ENCODE measurements at places on chromosomes 6 and 20.

DNA sequence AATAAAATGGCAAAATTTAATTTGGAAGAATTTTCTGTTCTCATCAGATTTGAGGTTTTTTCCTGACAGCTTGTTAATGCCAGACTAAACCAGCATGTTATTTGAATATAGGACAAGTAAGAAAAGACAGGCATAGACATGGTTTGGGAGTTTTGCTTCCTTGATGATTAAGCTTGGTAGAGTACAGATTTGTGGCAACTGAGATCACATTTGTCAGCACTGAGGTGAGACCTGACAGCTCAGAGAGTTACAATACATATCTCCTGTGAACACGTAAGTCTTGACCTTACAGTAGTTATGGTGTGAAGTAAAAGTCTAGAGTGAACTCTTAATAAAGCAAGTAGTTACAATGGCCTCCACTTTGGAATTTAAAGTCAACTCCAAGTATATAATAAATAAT, 34.5 kb downstream of the CENPW start:
- DNase-seq = no peak

- peak; percentile 81 for DNase-seq
These were observed 409 bp upstream of the ATXN1 start for GRCh38 chr6:16761471-16762267.

DNA sequence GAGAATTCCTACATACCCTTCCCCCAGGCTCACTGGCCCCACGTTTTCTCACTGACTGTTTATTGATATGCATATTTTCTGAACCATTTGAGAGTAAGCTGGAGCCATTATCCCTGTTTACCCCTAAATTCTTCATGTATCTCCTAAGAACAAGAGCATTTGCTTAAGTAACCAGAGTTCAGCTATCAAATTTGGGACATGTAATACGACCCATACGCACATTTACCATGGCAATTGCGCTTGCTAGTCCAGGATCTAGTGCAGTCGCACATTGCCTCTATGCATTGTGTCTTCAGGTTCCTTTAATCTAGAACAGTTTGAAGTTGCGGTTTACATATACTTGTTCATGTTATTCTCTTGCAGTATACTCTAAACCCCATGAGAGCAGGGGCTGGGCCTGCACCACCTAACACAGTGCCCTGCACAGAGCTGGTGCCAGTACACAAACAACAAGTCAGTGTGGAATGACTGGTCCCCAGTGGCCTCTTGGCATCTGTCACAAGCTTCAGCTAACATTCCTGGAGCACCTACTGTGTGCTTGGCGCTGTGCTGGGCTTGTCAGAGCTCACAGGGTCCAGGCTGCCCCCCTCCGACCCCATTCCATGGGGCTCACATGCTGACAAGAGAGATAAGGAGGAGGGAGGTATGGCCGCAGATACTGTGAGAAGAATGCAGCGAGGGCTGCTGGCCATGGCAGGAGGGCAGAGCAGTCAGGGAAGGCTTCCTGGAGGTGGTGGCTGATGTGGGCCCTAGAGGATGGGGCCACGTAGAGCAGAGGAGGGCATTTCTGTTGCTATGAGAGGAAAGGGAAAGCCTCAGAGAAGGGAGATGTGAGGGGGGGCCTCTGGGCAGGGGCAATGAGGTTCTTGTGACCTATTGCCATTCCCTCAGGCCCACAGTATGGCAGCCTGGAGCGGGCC, 28.1 kb downstream of the SPDEF start:
- no peak for DNase-seq

DNA sequence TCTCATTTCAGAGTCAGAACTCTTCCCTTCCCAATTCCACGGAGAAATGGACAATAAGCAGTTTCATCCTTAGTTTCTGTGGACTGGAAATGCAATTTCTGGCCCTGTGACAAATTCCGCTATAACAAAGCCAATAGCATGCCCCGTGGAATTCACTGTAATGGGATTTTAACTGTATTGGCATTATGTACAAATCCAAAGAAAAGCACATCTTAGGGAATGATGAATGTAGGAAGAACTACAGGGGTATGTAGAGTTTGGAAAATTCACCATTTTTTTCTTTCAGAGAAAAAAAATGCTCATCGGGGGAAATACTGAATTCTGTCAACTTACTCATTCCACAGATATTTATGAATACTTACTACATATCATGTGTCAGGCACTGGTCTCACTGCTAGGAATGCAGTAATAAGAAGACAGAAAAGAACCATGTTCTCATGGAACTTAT, 43.5 kb downstream of the KIF6 start:
- no peak for DNase-seq

DNA sequence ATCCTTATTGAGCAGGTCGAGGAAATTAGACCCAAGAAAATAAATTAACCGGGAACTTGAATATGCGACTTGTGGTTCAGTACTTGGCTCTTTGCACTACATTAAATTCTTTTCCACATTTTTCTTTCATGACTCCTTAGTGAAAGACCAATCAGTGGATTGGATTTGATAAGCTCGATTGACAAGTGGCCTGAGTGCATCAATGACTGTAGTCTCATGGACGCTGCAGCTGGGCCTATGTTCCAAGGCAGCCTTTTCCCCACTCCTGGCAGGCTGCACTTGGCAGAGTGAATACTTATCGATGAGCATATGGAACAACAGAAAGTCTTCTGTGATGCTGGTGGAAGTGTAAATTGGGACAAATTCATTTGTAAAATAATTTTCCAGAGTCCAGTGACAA, 210.8 kb upstream of the EXOC2 start:
- no peak for DNase-seq

DNA sequence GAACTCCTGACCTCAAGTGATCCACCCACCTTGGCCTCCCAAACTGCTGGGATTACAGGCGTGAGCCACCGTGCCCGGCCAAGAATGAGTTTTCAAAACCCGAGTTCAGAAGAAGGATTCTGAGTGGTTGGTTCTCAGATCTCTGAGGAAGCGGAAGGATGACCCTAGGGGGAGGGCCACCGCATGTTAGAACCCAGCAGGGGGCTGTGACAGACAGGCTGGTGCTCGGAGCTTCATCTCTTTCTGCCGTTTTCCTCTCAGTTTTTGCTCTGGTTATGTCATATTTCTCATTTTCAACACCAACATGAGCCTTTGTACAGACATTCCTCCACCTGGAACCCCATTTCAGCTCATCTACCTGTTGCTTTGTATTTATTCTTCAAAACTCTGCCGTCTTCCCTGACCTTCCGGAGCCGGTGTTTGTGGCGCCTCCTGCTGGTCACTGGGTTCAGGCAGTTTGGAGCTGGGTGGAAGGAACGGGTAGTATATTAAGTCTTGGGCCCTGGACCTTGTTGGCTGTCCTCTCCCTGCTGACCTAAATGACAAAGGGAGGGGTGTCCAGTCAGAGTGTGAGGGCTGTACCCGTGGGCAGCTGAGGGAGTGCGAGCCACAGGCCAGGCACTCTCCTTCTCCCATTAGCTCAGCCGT, at the start of gene DEFB123:
Gene DEFB123 (plus strand): TSS at position 621 of the 648 bp plus-strand sequence. CDS start 67 bp downstream, outside the sequence.
- DNase-seq = no peak

DNA sequence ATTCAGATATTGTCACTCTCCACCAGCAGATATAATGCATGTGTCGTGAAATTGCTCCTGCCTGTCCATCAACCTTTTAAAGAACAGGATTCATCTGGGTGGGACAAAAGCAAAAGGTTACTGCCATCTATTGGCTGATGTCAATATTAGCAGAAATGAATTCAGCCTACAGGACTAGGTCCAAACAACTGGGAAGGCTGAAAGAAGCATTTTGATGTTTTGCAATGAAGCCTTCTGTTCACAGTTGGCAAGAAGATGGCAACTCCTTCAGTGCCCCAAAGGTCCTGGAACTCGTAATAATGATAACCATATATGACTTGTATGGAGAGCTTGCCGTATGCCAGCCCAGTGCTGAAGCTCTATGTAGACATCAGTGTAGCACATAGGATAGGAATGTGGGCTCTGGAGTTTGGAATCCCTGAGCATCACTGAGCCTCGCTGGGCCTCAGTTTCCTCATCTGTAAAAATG, 7.5 kb downstream of the BCAS1 start:
- DNase-seq = peak; percentile 55

- no peak for DNase-seq
These were observed 278.1 kb upstream of the SYNCRIP start for GRCh38 chr6:85920782-85921181.

GRCh38 chr6:63543001-63543400, 29.3 kb upstream of the LOC128125822 start:
- no peak for DNase-seq

DNA sequence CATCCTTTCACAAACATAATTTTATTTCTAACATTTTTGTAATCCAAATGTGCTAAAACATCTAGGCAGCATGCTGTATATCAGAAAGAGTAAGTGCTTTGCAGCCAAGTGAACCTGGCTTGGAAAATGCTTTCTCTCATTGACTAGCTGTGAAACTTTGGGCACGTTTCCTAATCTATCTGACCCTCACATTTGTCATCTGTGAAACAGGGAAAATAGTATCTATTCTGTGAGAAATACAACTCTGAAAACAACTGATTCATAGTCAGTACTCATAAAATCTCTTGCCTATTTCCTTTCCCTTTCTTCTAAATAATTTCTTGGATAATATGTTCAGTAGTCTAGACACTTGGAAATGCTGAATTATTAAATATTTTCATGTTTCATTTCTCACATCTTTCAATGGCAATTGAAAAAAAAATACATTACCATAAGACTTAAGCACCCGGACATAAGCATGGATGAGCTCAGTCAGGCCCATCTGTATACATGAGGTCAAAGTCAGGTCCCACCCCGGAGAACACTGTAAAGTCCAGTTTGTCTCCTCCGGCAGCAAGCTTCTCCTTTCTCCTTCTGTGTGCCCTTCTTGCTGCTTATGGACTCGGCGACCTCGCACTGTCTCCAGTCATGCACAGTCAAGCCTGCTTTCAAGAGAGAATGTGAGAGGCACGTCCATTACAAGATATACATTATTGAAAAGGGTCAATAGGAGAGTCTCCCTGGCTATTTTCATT, 455.0 kb upstream of the SOX4 start:
- no peak for DNase-seq

DNA sequence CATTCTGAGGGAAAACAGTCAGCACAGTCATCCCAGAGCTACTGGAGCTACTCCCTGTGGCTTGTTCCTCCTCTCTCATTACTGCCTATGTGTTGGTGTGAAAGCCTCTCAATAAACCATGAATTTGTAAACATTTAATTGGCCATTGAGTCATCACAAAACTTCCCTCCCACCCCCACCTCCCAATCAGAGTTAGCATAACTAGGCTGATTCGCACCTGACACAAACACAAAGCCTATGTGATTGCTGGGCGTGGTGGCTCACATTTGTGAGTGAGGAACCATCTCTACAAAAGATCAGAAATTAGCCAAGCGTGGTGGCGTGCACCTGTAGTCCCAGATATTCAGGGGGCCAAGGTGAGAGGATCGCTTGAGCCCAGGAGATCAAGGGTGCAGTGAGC, 17.1 kb upstream of the SNTA1 start:
- DNase-seq = no peak

GRCh38 chr6:165571068-165571682, 91.9 kb downstream of the PDE10A start:
- DNase-seq = no peak

- DNase-seq = no peak
These were observed 65.9 kb downstream of the FAM135A start for GRCh38 chr6:70479236-70479635.

DNA sequence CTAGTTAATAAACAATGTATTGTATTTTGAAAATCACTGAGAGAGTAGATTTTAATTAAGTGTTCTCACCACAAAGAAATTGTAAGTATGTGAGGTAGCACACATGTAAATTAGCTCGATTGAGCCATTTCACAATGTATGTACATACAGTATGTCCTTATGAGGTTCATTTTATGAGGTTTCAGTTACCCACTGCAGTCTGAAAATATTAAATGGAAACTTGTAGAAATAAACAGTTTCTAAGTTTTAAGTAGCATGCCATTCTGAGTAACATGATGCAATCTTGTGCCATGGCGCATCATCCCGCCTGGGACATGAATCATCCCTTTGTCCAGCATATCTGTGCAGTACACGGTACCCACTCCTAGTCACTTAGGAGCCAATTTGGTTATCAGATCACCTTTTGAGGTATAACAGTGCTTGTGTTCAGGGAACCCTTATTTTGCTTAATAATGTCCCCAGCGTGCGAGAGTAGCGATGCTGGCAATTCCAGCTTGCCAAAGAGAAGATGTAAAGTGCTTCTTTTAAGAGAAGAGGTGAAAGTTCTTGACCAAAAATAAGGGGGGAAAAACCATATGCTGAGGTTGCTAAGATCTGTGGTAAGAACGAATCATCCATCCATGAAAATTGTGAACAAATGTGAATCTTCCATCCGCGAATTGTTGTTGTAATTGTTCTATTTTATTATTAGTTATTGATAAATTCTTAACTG, 64.7 kb downstream of the KCNS1 start:
- no peak for DNase-seq

GRCh38 chr6:151108548-151108947, 131.2 kb upstream of the AKAP12 start:
- no peak for DNase-seq

DNA sequence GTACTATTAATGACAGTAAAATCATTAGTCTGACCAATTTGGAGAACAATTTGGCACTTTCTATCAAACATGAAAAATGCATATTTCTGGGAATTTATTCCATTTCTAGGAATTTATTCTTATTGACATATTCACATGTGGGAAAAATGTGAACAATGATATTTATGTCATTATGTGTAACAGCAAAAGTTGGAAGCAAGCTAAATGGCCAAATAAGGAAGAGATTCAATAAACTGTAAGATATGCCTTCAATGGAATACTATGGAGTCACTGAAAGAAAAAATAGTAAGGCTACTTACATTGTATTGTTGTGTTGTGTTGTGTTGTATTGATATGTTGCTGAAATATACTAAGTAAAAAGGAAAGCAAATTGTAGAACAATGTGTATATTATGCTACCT, 100.5 kb upstream of the EDN1 start:
- no peak for DNase-seq

GRCh38 chr6:116444092-116444491, 17.1 kb upstream of the CALHM6 start:
- DNase-seq = peak; percentile 27

DNA sequence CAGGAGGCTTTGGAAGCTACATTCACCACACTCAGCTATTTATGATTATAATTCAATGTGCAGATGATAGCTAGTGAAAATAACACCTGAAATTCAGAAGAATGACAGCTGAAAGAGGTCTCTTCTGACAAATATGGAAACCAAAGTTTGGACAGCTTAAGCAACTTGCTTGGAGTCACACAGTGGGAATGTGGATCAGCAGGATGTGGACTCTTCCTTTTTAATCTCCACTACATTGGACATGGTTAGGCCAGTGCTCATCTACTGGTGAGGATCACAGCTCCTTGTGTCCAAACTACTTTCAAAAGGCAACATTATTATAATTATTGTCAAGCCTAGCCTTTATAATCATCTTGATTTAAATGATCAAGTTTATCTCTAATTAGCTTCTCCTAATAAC, 10.4 kb downstream of the TRAPPC3L start:
- no peak for DNase-seq

- peak; percentile 43 for DNase-seq
These were observed 2.9 kb downstream of the TFAP2A start for GRCh38 chr6:10411971-10412460.

DNA sequence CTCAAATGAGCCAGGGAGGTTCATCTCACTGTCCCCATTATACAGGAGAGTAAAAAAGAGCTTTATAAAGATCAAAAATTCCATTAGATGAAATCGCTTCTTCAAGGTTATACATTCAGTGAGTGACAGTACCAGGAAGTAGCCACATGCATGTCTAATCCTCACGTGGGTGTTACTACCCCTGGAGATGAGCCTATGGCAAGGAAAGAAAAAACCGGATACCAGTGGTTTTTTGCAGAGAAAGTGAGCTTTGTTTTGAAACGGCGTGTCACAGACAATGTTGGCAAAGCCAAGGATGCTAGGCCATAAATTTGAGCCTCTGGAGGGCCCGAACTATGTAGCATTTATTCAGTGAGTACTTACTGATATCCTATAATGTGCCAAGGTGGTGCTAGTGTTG, 215.0 kb upstream of the RIN2 start:
- no peak for DNase-seq
